ENCODE measurements at places on chromosomes 6 and 20.

DNA sequence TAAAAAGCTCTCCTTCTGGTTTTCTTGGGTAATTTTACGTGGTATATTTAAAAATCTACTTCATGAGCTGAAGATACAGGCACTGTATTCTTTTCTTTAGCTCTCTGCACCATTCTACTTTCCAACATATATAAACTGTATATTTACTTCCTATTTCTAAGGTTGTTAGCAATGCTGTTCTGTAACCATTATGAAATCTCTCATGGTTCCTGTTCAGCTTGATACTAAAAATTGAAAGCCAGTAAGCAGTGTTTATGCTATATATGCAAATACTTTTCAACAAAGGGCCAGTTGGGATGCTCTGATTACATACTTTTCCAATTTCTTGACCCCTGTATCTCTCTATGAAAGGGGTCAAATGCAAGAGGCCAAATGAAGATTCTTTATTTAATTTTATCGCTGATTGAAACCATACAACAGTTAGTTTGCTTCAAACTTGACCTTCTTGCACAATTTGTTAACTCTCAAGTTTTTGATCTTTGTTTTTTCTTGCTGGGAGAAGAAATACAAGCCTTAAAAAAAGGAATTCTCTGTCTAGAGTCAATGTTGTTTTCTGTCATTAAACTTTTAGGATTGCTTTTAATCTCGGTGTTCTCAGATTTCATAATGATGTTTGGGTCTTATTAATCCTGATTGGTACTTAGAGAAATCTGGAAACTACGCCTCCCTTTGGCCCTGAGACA is 223.2 kb downstream of the PRL start:
- DNase-seq: no peak

DNA sequence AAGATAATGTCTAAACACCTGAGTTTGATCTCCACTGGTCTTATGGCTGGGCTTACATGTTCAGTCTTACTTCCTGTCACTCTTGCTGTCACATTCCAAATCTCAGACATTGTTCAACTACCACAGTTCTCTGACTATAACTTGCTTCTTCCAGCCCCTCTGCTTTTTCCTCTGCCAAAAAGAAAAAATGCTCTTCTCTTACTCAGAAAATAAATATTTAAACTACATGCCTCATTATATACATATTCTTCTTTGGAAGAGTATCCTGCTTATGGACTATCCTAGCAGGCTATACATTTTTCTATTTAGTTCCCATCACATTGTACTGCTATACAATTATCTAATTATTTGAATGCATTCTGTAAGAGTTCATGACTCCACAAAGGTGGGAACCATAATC is 175.4 kb downstream of the TBC1D32 start:
- DNase-seq: no peak

- no peak for DNase-seq
Measured at GRCh38 chr6:134145786-134146185, 93.4 kb upstream of the SLC2A12 start.

GRCh38 chr20:41300886-41301285 is 16.6 kb downstream of the ZHX3 start:
- DNase-seq: no peak

GRCh38 chr6:17099401-17100059 is 2.3 kb upstream of the STMND1 start:
- DNase-seq: no peak

GRCh38 chr20:12575352-12576095 is 433.2 kb upstream of the SPTLC3 start:
- no peak for DNase-seq

DNA sequence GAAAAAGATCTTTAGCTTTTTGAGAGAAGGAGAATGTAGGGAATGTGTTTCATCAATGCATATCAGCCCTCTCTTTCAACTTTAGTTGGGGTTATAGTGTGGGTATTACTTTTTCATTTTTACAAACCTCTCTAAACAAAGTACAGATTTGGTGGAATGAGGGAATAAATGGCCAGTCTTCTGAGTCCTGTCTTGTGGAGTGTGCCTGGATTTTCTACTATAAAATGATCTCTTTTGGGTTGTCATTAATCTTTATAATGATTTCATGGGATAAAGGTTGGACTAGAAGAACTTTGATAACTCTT is 209.3 kb downstream of the RNF144B start:
- DNase-seq: no peak

GRCh38 chr20:8454137-8454712 is 322.2 kb downstream of the PLCB1 start:
- no peak for DNase-seq

- DNase-seq: no peak
Measured at GRCh38 chr6:42449917-42450476, 1.7 kb downstream of the TRERF1 start.

DNA sequence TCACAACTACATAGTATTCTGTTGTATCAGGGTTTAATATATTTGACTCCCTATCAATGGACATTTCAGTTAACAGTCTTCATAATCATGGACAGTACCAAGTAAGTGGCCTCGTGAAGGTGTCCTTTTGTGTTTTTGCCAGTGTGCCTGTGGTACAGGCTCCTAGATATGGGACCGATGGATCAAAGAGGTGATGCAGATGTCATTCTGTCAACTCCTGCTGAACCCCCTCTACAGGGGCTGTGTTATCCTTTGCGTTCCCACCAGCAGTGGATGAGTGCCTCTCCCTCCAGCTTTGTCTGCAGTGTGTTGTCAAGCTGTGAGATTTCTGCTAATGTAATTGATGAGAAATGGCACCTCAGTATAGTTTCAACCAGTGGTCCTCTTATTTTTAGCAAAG is 210.7 kb downstream of the QKI start:
- no peak for DNase-seq

DNA sequence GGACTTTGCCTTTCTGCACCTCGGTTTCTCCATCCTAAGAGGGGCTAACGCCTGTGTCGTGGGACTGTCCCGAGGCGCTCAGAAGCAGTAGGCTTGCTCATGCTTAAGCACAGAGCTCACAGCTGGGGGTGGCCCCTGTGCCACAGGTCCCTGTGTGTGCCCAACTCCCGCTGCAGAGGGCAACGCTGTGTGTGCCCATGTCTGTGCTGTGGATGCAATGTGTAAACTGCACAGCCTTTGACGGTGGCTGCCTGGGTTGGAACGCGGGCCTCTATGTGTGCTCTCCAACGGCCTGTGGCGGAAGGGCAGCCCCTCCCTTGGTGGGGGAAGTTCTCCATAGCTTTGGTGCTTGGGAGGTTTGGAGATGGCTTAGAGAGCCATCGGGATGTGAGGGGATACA is 10.7 kb upstream of the GATA5 start:
- DNase-seq: no peak

GRCh38 chr6:132132924-132133639 is 181.9 kb upstream of the CCN2 start:
- no peak for DNase-seq

DNA sequence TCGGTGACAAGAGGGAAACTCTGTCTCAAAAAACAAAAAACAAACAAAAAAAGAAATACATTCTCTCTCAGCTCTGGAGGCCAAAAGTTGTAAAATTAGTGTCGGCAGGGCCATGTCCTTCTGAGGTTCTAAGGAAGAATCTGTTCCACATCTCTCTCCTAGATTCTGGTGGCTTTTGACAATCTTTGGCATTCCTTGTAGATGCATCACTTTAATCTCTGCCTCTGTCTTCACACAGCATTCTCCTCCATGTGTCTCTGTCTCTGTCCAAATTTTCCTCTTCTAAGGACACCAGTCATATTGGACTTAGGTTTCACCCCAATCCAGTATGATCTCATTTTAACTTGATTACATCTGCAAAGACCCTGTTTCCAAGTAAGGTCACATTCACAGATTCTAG is 9.1 kb downstream of the PPP2R5D start:
- no peak for DNase-seq

GRCh38 chr20:8587251-8587650 is 455.2 kb downstream of the PLCB1 start:
- DNase-seq: no peak

DNA sequence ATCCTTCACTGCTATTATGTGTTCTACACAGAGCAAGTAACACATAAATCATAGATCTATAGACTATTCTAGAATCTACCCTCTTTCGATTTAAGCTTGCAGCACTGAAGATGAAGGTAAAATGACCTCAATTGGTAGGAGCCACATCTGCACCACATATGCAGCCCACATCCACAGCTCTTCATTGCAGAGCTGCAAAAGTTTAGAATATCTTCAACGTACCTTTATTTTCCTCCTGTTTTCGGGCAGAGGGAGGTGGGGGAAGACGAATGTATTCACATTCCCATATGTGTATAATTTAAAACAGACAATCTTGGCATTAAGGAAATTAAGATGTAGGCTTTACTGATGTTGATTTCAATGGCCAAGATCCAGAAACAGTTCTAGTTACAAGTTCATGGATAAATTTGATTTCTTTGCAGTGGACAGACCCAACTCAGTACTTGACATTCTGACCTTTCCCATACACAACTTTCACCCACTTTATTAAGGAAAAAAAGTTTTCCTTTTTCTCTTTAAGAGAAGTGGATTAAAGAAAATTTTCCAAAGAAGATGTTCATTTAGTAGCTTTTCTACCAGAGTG is 14.0 kb downstream of the EPB41L2 start:
- no peak for DNase-seq

GRCh38 chr6:53410508-53411258 is 61.9 kb upstream of the ELOVL5 start:
- no peak for DNase-seq

GRCh38 chr6:44046516-44047178 is 80.6 kb downstream of the MRPL14 start:
- no peak for DNase-seq
